ENCODE measurements at places on chromosomes 16 and 17.
A peak's percentile ranks its signal among the peaks of the same experiment; 100 is the strongest.

GRCh38 chr16:1223355-1224214, 1.5 kb downstream of the TPSG1 start:
- H3K27ac ChIP-seq, result no peak overlapping the region
- no peaks in the 10 kb centered on the region for H3K36me3 ChIP-seq
- no peak for DNase-seq
- H3K27me3 ChIP-seq, result no peaks in the 10 kb centered on the region

DNA sequence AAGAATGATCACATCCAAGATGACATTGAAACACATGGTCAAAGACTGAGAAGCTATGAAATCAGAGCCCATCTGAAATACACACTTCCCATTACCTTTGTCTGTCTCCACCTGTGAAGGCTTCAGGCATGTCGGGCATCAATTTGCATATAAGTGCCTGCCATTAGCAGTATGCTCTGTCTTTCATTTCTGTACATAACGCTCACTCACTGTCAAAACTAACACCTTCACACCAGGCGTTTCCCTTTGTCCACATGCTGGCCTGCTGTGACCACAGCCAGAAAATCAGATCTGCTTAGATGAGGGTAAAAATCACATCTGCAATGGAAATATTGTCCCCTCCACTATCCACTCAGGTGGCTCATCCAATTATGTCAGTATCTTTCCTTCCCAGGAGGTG, 524.8 kb downstream of the TOX3 start:
- H3K4me3 ChIP-seq, result no peak overlapping the region
- H3K27ac ChIP-seq, result no peak overlapping the region
- no peaks in the 10 kb centered on the region for H3K36me3 ChIP-seq
- no peaks in the 10 kb centered on the region for H3K27me3 ChIP-seq

- peaks cover 56% of the 10 kb centered on the region for H3K4me1 ChIP-seq
- no peaks in the 10 kb centered on the region for H3K27me3 ChIP-seq
- H3K36me3 ChIP-seq, result peaks cover 81% of the 10 kb centered on the region
- no peak overlapping the region for H3K4me3 ChIP-seq
- peak overlapping the region; percentile 48 for H3K27ac ChIP-seq
Observed at GRCh38 chr16:67464565-67464964, 16.4 kb downstream of the ATP6V0D1 start.

DNA sequence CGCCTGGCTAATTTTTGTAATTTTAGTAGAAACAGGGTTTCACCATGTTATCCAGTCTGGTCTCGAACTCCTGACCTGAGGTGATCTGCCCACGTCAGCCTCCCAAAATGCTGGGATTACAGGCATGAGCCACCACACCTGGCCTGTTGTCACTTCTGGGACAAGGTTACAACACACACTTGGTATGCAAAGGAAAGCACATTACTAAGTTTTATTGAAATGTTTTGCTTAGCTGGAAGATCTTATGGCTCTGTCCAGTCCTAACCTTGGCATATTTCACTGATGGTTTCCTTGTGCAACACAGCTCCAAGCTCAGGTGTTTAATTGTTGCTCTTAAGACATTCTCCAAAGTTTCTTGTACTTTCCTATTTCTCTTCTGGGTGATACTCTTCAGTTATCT, 94.2 kb downstream of the CNTNAP4 start:
- H3K27ac ChIP-seq, result no peak overlapping the region
- no peak for DNase-seq
- H3K4me1 ChIP-seq, result no peaks in the 10 kb centered on the region
- no peaks in the 10 kb centered on the region for H3K27me3 ChIP-seq

DNA sequence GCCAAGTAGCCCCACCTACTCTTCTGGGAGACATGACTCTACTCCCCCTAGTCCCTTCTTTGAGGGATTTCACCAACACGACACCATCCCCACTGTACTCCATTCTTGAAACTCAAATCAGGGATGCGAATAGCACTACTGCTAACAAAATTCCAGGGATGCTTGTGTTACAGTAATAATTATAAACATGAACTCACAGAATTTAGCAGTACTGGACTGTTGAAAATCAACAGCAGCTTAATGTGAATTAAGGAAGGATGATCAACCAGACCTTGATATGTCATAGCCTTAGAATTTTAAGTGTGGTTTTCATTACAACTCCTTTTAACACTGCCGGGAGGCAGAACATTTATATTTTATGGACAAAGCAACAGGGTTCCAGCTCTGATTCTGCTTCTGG, 37.9 kb downstream of the AMFR start:
- H3K27ac ChIP-seq, result no peak overlapping the region
- no peak for DNase-seq
- H3K27me3 ChIP-seq, result no peaks in the 10 kb centered on the region
- peaks cover 95% of the 10 kb centered on the region for H3K36me3 ChIP-seq

DNA sequence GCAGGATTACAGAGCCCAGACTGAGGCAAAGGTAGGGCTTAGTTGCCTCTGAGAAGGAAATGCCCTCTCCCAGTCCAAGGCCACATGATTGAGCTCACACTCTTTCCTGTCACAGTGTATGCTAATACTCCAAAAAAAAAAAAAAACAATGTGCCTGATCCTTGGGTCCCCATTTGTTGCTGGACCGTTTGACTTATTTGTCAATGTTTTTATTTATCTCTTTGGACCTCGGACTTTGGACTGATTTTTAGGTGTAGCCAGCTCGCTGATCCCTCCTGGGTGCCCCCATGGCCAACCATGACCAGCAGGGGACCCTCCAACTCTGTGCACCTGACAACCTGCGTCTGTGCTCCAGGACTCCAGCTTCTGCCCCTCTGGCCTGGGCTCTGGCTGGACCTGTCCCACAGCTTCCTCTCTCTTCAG, 622 bp upstream of the CCL16 start:
- H3K4me1 ChIP-seq, result no peaks in the 10 kb centered on the region
- no peaks in the 10 kb centered on the region for H3K27me3 ChIP-seq
- no peak overlapping the region for H3K4me3 ChIP-seq

GRCh38 chr17:49872754-49873377, 25.0 kb upstream of the TAC4 start:
- H3K27me3 ChIP-seq, result no peaks in the 10 kb centered on the region
- no peak for DNase-seq
- H3K4me3 ChIP-seq, result no peak overlapping the region
- H3K27ac ChIP-seq, result no peak overlapping the region
